ENCODE measurements at places on chromosomes 1 and 21.

DNA sequence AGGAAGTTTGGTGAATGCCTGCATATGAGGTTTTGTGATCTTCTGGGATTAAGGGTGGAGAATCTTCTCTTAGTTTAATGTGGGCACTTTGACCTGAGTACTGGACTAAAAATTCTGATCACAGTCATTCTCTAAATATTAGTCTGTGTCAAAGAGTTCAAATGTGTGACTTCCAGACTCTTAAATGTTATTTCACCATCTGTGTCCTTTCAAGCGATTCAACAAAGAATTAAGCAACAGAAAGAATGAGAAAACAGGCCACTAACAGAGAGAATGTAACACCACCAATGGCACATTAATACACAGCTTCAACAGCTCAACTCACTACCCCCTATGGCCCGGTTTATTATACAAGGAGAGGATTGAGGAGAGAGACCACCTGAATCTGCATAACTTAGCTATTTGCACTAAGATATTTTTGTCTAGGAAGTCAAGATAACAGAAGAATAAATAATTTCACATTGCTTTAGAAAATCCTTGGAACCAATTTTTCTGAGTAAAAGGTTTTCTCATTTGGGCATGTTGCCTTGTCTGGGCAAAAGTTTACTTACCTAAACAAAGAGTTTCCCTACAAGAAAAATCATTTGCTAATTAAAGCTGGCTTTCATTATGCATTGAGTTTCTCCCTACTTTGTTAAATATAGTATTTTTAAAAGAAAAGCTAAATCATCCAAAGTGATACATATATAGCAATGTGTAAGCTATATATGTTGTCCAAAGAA lies 1313.7 kb downstream of the NCAM2 start:
- DNase-seq = no peak

DNA sequence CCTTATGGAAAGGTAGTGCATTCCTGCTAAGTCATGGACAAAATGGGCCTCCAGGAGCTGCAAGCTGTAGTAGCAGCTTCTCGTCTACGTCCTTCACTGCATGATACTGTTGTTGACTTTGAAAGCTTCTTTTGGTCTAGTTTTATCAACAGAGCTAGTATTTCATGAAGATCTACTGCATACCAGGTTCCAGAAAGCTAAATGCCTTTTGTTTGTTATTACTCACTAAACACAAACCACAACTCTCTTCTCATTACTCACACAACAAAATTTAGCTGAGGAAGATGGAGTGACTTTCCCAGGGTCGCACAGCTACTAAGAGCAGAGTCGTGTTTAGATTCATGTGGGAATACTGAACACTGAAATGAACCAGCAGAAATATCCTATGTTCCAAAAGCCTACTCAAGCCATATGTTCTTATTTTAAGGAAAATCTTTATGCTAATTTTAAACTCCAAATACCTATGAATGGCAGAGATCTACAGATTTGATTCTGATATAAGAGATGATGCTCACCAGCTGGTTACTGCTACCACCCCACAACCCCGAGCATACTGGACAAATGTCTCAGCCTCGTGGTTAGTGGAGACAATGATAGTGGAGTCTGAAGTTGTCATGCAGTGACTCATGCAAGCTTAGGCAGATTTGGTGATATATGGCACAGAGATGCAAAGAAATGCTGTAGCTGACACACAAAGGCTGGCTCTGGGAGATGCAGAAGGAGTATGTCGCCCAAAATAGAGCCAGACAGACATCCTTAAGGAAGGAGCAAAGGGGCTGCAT lies 20.6 kb downstream of the PGBD2 start:
- DNase-seq = no peak

- DNase-seq = no peak
These were observed 27.7 kb upstream of the LY9 start for GRCh38 chr1:160768295-160768657.

DNA sequence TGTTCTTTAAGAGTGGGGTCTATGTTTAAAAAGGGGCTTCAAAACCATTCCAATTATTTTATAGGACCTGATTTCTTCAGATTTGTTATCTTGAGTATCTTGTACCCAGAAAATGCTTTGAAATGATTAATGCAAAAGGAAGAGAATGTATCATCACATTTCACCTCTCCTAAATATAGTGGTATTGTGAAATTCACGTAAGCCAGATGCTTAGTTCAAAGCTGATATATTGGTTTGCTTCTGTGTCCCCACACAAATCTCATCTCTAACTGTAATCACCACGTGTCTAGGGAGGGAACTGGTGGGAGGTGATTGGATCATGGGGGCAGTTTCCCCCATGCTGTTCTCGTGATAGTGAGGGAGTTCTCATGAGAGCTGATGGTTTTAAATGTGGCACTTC lies 8.5 kb downstream of the SOAT1 start:
- DNase-seq = no peak

GRCh38 chr1:62228883-62229187 lies 34.2 kb downstream of the L1TD1 start:
- no peak for DNase-seq

- no peak for DNase-seq
These were observed 5.4 kb downstream of the ARTN start for GRCh38 chr1:43938892-43939587.

DNA sequence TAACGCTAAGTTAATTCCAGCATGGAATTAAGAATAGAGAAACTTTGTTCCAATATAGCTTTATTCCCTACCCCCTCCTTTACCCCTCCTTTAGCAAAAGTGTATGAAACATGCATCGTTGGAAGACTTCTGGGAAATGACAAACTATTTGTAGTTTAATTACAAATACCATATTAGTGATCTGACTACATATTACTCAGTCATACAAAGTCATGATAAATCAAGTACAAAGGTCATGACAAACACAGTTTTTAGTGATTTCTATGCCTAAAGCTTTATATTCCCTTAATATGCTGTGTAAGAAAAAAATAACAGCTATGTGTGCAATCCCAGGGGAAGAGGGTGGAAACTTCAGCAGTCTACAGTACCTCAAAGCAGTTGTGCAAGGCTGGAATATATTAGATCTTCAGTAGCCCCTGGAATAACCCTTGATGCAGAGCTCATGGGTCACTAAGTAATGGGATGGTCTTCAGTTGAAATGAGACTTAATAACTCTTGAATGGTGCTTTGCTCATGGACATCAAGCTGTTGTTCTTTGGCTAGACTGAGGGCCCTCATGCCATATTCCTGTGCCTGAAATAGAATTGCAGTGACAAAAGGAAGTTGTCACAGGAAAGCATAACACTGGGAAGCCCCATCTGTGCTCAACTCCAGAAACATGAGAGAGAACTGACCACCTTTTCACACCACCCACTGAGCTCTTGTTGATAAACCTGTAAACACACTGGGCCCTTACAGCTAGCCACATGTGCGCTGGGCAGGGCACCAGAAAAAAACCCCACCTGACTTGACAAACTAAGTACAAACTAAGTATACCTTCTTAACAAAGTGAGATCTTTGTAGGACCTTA lies 25.3 kb downstream of the ZMYND12 start:
- no peak for DNase-seq
